Activated CD4-positive, alpha-beta T cell treated with anti-CD3 and anti-CD28 coated beads, Interleukin-2, amount 10 ng/mL, durations not matched to agents 7 days and 5 days (primary cell): ENCODE measurements at places on chromosomes 11 and 22. TPM values are rescaled to one million over a fixed set of nuclear protein-coding genes. Genes with fewer than 3 reads are reported as not detected.

The SLC5A12 gene
- not detected for total RNA-seq

The MLC1 gene
- total RNA-seq: 0.83 TPM

The NAV2 gene
- 0.29 TPM for total RNA-seq

The ASCC2 gene
- 92.4 TPM for total RNA-seq

The VSIG10L2 gene
- total RNA-seq: not detected

The DEAF1 gene
- 48.8 TPM for total RNA-seq

The APOL4 gene
- 0.54 TPM for total RNA-seq

The RIMBP3B gene
- total RNA-seq: 0.84 TPM

DNA sequence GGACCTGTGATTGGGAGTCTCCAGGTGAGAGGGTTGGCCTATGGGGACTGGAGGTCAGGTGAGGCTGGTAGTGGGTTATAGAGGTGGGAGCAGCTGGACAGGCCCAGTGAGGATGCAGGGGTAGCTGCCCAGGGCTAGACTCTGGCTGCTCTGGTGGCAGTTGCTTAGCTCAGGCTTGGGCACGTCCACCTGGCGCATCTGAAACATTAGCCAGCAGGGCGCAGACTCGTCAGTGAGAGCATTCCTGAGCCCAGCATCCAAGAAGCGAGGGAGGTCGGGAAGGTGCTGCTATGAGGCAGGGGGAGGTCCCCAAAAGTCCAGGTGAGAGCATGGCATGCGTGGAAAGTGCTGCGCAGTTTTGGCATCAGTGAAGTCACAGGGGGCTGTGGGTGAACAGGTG lies 3.5 kb upstream of the GGT1 start:
- DNase-seq: no peak

DNA sequence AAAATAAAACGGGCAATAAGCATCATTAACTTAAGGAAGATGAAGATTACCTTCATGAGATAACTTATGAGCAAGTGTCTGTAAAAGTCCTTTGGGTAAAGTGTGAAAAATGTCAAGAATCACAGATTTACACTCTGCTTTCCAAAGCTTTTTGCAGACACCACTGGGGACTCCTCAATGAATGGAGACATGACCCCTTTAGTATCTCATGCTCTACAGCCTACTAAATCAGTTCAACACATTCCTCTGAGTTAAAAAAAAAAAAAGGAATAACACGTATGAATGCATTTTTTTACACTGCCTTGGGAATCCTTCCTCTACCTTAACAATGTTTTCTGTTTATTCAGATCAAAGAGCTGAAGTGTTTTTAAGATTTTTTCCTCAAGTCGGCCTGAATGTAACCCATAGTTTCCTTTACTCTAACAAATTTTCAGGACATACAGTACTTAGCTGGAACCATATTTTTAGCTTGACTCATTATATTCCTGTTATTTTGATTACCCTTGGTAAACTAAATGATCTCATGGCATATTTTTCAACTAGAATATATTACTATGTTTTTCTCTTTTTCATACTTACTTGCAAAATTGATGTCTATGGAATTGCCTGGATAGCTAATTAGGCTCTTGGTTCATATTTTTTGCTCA lies 25.9 kb upstream of the RAB30 start:
- DNase-seq: no peak

DNA sequence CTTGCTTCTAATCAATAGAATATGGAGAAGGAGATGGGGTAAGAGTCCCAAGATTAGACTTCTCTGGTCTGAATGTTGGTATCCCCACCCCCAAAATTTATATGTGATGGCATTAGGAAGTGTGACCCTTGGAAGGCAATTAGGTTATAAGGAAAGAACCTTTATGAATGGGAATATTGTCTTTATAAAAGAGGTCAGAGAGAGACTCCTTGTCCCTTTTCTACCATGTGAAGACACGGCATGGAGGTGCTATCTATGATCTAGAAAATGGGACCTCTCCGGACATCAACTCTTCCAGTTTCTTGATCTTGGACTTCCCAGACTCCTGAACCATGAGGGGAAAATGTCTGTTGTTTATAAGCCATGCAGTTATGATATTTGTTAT lies 37.9 kb upstream of the FJX1 start:
- DNase-seq: no peak

DNA sequence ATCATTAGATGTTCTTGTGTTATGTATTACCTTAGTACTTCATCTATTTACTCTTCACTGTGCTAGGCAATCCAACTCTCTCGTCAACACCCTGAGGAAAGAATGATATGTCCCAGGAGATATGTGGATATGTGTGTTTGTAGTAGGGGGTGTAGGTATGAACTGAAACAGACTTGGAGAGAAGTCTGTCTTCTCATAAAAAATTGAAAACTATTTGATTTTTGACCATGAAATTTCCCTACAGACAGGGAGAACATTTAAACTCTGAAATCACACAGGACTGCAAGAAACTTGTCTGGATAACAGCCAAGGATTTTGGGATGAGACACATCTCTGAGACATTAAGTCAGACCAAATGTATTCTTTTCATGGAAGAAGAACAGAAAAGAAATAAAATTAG lies 967.0 kb upstream of the FAT3 start:
- no peak for DNase-seq

- DNase-seq: no peak
Observed at GRCh38 chr11:33657757-33658156, 42.9 kb downstream of the C11orf91 start.

DNA sequence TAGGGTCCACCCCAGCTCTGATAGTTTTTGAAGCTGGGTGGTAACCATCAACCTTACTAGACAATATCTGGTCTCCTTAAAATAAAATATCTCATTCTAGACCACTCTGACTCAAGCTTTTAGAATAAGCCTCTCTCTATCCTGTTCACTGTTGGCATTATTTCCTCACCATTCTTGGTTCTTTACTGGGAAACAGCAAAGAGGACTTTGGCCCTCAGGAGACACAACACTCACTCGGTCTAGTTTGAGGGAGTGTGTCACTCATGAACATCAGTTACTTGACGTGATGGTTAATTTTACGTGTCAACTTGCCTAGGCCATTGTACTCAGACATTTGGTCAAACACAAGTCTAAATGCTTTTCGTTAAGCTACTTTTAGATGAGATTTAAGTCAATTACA lies 110.6 kb downstream of the FAM76B start:
- DNase-seq: no peak

DNA sequence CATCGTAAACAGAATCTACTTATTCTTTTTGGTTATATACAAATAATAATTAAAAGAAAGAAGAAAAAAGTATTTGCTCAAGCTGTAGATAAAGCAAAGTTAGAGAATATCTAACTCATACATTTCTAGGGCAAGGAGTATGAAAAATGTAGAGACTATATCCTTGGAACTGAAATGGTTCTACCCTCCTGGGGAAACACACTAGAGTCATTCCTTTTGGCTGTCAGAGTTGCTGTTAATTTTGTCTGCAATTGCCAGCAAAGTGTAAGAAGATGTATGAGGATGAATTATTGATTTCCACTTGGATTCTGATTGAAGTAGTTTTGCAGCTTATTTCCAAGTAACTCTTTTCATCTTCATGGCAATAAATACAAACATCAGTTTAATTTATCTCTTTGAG lies 69.1 kb downstream of the SLC17A6 start:
- no peak for DNase-seq

DNA sequence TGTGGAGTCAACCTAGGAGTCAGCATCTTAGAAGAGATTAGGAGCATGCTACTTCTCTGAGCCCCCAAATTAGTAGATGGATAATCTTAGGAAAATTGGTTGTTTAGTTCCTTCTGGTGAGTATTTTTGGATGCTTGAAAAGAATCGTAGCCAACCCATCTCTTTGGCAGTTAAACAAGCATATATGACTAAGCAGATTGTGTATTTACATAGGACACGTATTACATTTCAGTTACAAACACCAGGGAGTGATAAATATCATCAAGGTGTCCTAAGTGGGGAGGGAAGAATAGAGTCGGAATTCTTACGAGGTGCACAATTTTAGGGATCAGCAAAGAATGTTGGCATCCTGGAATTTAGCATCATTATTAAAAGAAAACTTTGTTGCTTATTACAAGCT lies 13.5 kb downstream of the PLET1 start:
- no peak for DNase-seq

- DNase-seq: no peak
Observed at GRCh38 chr11:30553521-30554110, 32.5 kb downstream of the MPPED2 start.

DNA sequence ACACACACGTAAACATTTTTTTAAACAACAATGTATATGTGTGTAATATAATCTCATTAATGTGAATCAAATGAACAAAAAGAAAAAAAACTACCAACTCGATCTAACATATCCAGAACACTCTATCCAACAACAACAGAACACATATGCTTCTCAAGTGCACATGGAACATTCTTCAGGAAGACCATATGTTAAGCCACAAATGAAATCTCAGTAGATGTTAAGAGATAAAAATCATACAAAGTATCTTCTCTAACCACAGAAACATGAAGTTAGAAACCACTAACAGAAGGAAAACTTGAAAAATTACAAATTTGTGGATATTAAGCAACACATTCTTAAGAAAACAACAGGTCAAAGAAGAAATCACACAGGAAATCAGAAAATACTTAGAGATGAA lies 25.5 kb upstream of the TMEM45B start:
- DNase-seq: no peak

DNA sequence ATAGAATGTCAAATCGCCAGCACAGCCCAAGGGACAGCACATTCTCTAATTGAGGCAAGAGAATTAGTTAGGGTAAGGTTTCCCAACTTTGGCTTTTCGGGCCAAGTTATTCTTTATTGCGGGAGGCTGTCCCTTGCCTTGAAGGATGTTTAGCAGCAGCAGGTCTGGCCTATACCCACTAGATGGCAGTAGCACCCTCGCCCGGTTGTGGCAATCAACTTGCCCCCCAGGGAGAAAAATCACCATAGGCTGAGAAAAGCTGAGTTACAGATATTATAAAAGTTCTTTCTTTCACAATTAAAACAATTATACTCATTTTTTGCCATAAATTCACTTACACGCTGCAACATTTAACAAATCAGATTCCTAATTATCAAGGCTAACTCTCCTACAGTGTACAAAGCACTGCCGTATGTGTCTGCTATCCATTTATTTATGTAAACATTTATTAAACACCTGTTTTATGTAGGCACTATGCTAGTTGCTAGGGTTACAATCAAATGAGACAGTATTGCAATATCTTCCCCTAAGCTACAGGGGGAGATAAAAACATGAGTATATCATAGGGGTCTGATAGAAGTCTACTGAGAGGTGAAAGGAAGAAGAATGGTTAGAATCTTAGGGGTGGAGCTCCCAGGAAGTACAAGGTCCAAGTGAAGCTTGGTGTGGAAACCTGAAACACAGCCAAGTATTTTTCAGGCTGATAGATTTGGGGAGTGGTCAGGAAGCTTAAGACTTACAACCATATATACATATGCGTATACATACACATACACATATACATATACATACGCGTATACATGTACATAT lies 452.3 kb downstream of the RAB38 start:
- peak; percentile 11 for DNase-seq

DNA sequence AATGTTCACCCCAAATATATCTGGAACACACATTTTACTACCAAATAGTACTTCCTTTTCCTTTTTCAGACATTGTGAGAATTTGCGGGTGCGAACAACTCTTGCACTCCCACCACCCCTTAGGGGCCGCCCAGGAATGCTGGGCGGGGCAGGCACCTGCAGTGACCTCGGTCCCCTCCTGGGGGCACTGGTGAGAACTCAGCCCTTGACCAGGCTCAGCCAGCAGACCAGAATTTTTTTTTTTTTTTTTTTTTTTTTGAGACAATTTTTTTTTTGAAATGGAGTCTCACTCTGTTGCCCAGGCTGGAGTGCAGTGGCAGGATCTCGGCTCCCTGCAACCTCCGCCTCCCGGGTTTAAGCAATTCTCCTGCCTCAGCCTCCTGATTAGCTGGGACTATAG lies 75.8 kb downstream of the ARHGAP8 start:
- DNase-seq: no peak

GRCh38 chr11:88523386-88524071 lies 186.0 kb upstream of the CTSC start:
- DNase-seq: no peak

GRCh38 chr11:11148104-11148509 lies 204.9 kb downstream of the CSNK2A3 start:
- DNase-seq: no peak

DNA sequence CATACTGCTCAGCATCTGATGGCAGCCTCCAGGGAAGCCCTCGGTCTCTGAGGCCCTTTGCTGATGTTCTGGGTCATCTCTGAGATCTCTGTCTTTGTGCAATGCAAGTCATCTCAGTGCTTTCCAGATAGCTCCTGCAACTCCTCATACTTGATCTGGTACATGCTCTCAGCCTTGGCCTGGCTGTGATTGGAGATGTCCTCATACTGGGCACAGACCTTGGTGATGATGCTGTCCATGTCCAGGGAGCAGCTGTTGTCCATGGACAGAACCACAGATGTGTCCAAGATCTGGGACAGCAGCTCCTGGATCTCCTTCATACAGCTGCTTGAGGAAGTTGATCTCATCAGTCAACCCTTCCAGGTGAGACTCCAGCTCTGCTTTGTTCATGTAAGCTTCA lies 69.1 kb downstream of the SIK2 start:
- DNase-seq: no peak

DNA sequence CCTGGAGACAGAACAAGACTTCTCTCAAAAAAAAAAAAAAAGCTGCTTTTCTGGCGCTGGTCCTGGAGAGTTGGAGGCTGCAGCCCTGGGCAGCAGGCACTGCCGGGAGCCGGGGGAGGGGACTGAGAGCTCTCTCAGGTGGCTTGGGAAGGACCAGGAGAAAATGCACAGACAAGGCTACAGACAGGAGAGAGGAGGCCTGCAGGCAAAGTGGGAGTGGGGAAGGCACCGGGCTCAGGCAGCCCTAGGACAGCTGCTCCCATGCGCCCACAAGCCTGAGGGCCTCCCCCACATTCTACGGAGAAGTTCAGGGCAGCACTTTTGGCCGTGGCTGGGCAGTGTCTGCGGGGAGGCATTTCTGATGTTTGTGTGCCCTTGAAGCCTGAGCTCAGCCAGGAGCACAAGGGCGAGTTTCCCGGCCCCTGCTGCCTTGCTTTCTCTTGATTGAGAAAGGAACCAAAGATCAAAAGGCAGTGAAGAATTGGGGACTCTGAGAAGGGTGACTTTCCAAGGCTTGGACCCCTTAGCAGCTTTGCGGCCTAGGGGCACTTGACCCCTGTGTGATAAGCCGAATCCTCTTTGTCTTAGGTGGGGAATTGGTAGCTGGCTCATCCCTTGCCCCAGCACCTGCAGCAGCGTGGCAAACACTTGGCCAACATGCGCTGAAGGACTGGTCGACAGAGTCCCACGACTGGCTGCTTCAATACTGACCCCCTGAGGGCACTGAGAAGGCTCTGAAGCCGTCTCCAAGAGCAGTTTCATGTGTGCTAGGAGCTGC lies 35.3 kb downstream of the PPM1F start:
- no peak for DNase-seq

DNA sequence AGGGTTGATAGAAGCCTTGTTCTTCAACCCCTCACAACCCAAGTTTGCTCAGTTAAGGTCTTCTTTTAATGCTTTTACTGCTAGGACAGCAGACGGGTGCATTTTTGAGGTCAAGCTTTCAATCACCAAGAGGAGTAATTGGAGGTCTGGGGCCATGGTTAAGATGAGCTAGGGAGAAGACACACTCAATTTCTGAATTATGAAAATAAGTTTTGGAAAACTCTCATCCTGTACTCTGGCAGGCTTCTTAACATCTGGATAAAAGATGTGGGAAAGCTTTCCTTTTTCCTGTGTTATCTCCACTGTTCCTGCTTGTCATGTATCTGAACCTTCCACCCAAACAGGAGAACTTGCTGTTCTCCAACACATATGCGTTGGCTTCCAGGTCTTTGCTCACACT lies 9.7 kb downstream of the ABTB2 start:
- DNase-seq: no peak
